NCI-H1417 treated with DMSO at 0.1 percent for 48 hours (cell line): ENCODE measurements at places on chromosomes 2 and 18.

DNA sequence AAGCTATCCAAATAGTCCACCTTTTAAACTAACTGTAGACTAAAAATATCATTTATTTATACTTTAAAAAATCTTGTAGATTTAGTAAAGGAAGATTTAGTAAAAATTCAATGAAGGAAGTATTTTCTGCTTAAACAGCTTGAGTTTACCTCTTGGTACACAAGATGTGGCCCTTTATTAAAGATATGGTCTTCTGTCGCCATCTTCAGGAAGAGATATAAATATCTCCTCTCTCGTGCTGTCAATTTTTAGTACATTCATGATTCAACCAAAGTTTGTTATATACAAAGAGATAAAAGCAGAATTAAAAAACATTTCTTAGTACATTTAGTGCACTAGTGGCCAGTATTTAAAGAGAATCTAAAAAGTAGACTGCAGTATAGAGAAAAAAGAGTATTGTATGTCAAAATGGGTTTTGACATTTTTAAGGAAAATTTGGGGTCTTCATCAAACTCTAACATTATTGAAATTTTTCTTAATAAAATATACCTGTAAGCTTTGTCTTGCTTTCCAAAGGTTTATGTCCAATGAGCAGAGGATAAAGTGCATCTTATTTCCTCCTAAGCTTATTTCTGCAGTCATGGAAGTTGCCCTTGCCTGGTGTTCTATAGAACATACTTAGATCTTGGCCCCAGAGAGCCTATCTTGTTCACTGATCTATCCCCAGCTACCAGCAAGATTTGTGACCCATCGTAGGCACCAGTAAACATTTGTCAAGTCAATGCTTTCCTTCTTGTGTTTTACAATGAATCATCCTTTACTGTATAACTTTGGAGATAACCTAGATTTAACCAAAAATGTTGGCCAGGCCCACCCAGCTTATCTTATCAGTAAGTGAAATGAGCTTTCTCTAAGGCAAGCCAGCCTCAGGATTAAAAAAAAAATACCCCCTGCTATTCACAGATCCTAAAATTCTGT lies 18.5 kb upstream of the EML6 start:
- peak; percentile 8 for DNase-seq

DNA sequence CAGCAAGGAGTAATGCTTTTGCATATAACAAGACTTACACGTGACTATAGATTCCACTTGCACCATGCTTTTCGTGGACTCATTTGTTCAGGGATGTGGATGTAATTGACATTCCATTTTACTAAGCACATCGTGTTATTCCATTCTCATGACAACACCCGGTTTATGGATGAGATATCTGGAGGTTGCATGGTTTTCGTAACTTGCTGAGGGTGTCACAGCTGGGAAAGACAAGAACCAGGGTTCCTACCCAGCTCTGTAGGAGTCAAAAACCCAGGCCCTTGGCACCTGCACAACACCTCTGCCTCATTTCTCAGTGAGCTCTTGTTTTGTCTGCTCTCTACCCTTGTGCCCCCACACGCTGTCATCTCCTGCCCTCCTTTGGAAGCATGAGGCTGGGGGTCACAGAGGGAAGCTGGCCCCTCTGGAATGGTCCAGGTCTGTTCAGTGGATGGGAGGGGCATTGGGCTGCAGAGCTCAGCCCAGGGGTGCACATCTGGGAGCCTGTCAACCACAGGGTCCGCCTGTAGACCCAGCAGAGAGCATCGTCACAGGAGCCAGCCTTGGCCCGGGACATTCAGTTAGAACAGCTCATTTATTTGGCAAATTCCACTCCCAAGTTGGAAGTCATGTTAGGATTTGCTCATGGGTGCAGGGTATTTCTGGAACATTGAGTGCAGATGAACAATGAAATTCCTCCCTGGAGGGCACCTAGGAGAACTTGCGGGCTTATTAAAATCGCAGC lies 120.1 kb upstream of the TWIST2 start:
- DNase-seq, result no peak

- no peak for DNase-seq
These were observed 69.1 kb downstream of the COA5 start for GRCh38 chr2:98539056-98539735.

DNA sequence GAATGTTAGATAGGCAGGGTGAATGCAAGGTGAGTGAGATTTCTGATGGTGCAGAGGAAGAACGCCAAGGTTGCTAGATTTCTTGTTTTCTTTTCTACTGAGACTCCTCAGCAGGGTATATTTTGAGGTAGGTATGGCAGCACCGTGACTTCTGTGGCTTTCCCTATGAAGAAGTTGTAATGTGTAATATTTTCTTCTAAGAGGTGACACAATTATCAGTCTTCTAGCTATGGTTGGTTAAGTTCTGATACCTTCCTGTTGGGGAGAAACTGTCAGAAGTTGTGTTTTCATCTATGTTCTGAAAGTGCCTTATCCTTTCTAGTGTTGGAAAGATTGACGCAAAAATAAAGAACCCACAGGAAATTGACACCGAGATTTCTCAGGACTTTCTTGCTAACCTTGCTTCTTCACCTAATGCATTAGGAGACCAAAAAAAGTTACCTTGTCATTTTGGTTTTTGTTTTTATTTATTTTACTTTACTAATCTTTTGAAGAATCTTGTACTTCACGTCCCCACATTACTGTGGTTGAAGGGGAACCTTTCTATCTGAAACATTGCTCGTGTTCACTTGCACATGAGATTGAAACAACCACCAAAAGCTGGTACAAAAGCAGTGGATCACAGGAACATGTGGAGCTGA lies 11.9 kb downstream of the IL18R1 start:
- no peak for DNase-seq

DNA sequence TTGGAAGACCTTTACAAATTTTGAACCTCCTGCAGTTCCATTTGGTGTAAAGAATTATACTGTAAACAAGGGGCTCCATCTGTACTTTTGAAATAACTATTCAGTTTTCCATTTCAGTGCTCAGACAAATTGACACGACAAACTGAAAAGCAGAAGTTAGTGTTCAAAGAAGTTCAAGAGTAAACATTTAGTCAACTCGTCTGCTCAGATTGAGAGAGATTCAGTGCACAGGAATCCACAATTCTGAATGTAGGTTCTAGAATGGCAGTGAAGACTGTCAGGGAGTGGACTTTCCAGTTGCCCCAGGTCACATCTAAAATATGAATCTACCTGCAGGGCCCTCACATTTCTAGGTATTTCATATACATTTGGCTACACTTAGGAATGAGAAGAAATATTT lies 322.3 kb upstream of the TCF4 start:
- no peak for DNase-seq

DNA sequence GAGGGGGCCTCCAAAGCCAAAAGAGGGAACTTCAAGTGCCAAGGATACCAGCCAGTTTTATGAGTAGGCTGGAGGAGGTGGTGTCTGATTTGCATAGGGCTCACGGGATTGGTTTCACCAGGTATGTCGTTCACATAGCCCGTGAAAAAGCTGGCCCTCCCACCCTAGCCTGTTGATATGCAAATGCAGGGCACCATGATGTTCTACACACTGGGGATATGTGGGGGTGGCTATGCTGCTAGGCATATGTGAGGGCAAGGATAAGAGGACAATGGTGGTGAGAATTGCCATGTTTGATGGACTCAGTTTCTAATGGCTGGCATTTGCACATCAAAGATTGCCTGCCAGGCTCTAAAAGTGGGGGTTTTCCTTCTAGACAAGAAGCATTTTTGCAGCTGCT lies 378.6 kb downstream of the DPP10 start:
- DNase-seq, result no peak

DNA sequence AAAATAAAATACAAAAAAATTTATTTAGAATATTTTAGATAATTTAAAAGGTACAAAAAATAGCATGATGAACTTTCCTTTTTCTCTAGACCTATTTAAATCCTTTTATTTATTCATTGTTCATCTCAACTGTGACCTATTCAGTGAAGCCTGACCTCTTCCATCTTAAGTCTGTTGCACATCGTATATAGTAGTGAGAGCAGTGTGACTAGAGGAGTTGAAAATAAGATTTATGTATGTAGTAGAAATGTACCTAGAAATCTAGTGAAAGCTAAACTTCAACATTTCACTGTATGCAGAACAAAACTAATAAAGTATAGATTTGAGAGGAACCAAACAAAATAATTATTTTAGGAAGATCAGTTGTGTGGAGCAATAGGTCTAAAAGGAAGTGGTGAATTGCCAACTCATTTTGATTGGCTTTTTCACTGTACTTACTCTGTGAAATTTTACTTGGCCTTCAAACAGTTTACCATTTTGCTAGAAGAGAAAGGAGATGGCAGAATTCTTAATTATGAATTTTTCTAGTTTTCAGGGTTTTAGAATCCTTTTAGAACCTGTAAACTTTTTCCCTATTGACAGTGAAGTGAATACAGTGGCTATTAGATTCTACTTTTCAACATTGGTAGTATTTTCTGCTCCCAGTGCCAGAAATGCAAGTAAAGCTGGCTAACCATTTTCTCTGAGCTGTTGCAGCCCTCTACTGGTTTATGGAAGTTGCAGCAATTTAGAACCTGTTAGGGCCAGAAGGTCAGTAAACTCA lies 11.0 kb downstream of the ANKRD12 start:
- DNase-seq, result no peak

GRCh38 chr2:140550821-140551220 lies 1580.0 kb downstream of the LRP1B start:
- DNase-seq, result no peak

GRCh38 chr18:34942276-34942675 lies 98.9 kb upstream of the MAPRE2 start:
- no peak for DNase-seq

GRCh38 chr2:120367649-120368048 lies 21.7 kb downstream of the INHBB start:
- DNase-seq, result no peak
